ENCODE measurements at places on chromosomes 7 and 10.

DNA sequence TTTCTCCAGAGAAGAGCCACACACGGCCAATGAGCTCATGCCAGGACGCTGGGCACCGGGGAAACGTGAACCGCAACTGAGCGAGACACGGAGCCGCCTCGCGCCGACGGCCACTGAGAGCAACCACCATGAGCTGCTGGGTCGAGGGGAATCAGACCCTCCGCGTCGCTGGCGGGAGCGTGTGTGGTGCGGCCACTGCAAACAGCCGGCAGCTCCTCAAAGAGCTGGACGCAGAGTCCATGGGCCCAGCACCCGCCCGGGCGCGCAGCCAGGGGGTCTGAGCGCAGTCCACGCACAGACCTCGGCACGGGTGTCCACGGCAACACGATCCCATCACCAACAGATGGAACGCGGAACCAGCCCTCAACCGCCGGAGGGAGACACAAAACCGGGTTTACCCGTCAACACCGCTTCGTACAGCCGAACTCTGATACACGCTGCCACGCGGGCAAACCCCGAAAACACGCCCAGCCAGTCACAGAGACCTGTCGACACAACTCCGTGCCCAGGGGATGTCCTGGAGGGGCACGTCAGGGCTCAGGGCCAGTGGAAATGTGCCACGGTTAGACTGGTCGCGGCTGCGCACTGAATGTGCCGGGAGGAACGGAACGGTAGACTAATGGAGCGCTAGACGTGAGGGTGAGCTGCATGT lies 147.1 kb downstream of the ELFN1 start:
- no peak for DNase-seq

DNA sequence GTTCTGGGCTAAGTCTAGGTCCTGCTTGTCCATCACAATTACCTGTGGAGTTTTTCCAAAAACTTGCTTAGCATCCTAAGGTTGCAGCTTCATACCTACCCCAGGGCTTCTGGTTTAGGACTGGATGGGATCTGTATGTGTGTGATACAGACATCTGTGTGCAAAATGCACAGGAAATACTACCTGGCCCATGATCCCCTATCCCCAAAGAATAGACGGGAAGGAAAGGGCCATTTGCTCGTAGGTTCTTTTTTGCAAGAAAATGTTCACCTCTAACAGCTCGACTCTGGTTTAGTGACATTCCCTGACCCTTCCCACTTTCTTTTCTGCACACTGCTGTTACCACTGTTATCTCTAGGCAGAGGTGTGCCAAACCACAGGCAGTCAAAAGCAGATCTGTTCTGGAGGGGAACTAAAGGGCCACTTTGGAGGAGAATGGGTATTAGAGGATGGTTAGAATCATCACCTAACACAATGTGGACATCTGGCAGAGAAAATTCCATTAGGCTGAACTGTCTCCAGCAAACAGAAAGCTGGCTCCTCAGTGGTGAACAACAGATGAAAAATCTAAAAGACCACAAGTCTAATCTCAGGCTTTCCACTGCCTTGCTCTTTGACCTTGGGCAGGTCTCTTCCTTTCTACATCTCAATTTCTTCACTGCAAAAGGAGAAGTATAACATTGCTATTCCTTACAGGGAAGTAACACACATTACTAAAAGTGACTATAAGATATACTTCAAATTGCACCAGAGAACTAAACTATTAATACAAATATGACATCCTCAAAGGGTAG lies 107.4 kb downstream of the UBE2H start:
- DNase-seq = no peak

- no peak for DNase-seq
These were observed 137.6 kb upstream of the CDK6 start for GRCh38 chr7:92973974-92974373.

DNA sequence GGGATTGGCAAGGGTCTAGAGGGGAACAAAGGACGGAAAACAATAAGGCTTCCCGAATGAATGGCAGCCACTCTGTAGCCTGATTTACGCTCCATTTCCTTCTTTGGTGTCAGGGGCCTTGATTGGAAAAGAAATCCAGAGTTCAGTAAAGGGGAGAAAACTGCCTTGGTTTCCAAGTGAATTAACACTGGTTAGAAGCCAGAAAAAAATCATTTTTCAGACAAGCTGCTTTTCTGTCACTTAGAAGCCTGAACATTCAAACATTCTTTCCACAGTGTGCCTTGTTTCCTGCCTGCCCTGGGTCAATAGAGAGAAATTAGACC lies 283 bp upstream of the TRDMT1 start:
- no peak for DNase-seq

- DNase-seq = no peak
These were observed 194.2 kb upstream of the SLC26A5 start for GRCh38 chr7:103640031-103640779.

DNA sequence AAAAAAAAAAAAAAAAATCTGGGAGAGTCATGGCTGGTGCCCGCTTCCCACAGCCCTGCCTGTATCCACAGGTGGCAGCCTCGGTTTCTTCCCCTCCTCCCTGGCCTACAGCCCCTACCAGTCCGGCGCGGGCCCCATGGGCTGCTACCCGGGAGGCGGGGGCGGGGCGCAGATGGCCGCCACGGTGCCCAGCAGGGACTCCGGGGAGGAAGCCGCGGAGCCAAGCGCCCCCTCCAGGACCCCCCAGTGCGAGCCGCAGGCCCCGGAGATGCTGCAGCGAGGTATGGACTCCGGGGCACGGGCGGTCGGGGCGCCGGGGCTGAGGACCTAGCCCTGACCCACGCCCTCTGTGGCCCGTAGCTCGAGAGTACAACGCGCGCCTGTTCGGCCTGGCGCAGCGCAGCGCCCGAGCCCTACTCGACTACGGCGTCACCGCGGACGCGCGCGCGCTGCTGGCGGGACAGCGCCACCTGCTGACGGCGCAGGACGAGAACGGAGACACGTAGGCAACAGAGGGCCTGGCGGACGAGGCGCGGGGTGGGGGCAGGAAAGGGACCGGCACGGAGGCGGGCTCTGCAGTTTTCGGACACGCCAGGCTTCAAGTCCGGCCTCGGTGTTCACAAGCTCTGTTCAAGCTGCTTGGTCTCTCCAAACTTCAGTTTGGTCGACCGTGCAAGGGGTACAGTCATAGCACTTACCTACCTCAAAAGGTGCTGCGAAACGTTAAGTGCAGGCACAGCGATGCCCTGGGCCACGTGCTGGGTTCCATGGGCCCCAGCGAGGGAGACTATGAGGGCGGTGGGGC lies 3.9 kb downstream of the NFKB2 start:
- DNase-seq = peak; percentile 82

- DNase-seq = no peak
These were observed 115.8 kb upstream of the VSTM2A start for GRCh38 chr7:54426406-54426805.

- DNase-seq = no peak
These were observed 24.2 kb upstream of the SEPTIN7 start for GRCh38 chr7:35776686-35777085.

GRCh38 chr7:20222219-20222828 lies 5.1 kb upstream of the MACC1 start:
- DNase-seq = no peak

DNA sequence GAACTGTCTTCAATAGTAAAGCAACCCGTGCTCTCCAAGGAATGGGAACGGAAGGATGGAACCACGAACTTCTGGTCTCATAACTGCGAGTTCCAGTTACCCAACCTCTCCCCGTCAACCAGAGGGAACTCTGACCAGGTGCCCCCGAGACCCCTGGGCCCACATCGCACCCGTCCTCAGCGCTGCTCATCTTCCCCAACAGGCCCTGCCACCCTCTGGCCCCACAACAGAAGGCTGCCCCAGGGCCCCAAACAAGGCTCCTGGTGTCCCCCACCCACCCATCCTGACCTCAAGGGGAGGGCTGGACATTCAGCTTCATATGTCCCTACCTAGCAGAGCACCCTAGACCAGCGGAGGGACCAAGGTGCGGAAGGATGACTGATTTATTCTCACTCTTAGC lies 22.7 kb downstream of the PITRM1 start:
- no peak for DNase-seq

DNA sequence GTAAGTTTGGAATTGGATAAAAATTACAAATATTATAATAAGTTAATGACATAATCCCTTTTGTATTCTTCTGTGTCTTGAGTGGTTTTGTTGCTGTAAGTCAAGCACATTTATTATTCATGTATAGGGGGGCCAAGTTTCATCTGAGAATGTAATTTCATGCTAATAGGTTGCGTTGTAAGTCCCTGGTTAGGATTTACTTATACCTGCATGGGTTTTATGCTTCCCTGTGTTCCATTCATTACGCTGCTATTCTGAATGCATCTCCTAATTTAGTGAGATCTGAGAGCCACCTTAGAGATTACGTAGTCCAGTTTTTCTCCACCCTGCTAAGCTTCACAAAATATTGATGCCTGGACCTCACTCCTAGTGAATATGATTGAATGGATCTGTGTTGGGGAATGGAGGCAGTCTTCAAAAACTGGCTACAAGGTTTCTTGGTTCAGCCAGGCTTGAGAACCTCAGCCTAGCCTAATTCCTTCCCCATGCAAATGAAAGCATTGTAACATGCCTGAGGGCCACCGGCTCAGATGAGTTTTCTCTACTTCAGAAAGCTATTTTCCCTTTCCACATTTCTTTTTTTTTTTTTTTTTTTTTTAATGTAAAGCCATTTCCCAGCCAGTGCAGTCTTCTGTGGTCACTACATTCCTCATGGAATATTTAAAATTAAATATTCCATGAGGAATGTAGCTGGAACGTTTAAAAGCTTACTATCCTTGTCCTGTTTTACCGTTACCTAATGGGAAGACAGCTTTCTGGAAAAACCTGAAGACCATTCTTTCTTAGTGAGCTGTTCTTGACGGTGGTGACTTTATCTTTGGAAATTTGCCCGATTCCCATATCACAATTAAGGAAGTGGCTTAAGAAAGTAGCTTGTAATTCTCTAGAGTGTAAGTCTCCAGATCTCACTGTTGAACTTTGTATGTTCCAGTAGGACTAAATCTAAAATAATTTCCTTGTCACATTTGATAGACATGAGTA lies 16.0 kb downstream of the PAPSS2 start:
- no peak for DNase-seq

DNA sequence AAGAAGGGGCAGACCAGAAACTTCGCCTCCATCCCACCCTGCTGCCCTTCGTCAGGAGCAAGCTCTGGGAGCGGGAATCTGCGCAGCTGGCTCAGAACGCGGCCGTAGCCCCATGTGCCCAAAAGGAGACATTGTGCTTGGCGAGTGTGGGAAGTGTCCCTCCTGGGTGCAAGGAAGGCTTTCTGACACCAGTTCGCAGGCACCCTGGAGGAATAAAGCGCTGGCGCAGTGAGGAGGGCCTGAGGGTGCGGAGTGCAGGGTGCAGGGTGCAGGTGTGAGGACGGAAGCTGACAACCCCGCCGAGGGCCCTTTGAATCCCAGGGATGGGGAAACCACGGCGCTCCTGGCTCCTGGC lies 811 bp downstream of the SLIT1 start:
- no peak for DNase-seq

DNA sequence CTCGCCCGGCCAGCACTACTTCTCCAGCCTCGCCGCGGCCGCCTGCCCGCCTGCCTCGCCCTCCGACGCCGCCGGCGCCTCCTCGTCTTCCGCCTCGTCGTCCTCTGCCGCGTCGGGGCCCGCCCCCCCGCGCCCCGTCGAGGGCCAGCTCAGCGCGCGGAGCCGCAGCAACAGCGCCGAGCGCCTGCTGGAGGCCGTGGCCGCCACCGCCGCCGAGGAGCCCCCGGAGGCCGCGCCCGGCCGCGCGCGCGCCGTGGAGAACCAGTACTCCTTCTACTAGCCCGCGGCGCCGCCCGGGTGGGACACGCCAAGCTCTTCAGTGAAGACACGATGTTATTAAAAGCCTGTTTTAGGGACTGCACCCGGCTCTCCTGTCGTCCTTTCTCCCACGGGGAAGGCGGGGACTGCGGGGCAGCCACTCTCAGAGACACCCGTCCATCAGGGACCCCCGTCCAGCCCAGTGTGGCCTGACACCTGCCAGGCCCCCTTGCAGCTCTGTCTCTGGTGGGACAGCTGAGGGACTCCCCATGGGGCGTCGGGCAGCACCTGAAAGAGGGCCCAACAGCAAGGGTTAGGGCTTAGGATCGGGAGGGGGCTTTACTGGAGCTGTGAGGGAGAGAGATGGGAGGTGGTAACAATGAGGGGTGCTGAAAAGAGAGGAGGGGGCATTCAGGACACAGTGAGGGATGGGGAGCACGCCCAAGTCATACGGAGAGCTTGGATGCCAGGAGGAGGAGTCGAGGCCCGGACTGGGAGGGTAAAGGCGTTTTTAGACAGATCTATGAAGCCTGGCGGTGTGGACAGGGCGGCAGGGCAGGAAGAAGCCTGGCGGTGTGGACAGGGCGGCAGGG lies 34.7 kb downstream of the SPDYE6 start:
- no peak for DNase-seq

GRCh38 chr7:40099837-40100236 lies 34.6 kb downstream of the MPLKIP start:
- no peak for DNase-seq

GRCh38 chr7:39838326-39838725 lies 111.7 kb upstream of the CDK13 start:
- no peak for DNase-seq

DNA sequence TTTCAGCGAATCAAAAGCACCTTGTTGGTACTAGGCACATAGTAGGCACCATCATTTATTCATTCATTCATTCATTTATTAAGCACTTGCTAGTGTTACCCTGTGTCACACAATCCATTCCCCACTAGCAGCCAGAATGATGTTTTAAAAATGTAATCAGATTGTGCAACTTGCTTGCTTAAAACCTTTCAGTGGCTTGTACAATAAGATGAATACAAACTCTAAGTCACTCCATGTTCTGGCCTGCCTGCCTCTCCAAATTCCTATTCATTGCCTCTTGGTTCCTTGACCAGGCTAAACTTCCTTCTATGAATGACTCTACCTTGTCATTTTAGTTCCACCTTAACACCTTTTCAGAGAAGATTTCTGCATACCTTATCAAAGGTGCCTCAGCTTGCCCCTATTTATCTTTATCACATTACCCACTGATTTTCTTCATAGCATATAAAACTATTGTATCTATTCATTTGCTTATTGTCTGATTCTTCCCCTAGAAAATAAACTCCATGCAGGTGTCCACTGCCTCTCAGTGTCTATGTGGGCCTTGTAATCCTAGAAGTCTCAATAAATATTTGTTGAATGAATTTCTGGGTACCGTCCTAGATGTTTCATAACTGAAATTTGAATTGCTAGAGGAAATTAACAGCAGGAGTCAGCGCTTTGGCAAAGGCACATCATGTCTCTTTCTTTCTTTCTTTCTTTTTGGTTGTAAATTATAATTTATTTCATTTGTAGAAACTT lies 169.5 kb downstream of the TMEM26 start:
- DNase-seq = no peak

All from putamen (tissue), 1 donor.